ENCODE measurements at places on chromosomes 5 and 9. TPM values are rescaled to one million over a fixed set of nuclear protein-coding genes. Genes with fewer than 3 reads are reported as not detected.

GRCh38 chr5:171852255-171852681 is 66.7 kb downstream of the SMIM23 start:
- no peaks in the 10 kb centered on the region for H3K27me3 ChIP-seq
- H3K36me3 ChIP-seq, result peaks cover 21% of the 10 kb centered on the region
- H3K4me1 ChIP-seq, result peaks cover 24% of the 10 kb centered on the region

GRCh38 chr9:82757924-82758323 is 305.0 kb downstream of the RASEF start:
- no peak overlapping the region for H3K4me3 ChIP-seq
- no peaks in the 10 kb centered on the region for H3K27me3 ChIP-seq
- H3K36me3 ChIP-seq, result no peaks in the 10 kb centered on the region
- DNase-seq, result no peak
- no peaks in the 10 kb centered on the region for H3K4me1 ChIP-seq
- no peak overlapping the region for H3K27ac ChIP-seq

Gene MAP1B
- 0.02 TPM for polyA plus RNA-seq

Gene S1PR3
- not detected for polyA plus RNA-seq

- DNase-seq, result no peak
- H3K27me3 ChIP-seq, result peaks cover 5% of the 10 kb centered on the region
- no peak overlapping the region for H3K4me3 ChIP-seq
- no peaks in the 10 kb centered on the region for H3K4me1 ChIP-seq
Measured at GRCh38 chr5:115946655-115947054, 15.6 kb upstream of the LVRN start.

DNA sequence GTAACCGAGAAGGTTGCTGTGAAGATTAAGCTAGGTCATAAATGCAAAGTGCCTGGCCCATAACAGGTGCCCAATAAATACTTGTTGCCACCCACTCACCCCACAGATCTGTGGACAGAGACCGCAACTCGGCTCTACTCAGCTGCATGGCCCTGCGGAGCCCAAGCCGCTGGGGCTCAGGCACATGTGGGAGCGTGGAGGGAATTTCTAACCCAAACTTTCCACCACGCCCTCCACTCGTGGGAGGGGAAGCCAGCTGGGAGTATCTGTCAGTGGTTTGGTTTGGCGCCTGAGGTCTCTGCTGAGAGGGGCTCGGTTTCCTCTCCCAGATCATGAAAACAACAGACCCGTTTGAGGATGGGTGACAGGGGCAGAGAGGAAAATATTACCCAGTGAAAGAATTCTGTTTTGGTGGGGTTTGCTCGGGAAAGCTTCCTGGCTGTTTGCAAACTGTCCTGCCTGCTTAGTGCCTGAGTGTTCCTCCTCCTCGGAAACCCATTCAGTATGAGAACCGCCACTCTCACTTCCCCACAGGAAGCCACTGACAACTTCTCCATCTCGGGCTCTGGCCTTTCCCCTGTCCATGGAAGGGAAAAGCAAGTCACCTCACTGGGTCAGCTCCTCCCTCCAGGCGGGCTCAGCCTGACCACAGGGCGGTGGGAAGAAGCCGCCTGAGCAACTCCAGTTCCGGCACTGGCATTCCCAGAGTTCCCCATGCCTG is 60.1 kb downstream of the RGS3 start:
- H3K27ac ChIP-seq, result peak overlapping the region; percentile 89
- H3K4me1 ChIP-seq, result peaks cover 95% of the 10 kb centered on the region
- peak; percentile 67 for DNase-seq
- peaks cover 12% of the 10 kb centered on the region for H3K27me3 ChIP-seq
- H3K36me3 ChIP-seq, result peaks cover 38% of the 10 kb centered on the region

DNA sequence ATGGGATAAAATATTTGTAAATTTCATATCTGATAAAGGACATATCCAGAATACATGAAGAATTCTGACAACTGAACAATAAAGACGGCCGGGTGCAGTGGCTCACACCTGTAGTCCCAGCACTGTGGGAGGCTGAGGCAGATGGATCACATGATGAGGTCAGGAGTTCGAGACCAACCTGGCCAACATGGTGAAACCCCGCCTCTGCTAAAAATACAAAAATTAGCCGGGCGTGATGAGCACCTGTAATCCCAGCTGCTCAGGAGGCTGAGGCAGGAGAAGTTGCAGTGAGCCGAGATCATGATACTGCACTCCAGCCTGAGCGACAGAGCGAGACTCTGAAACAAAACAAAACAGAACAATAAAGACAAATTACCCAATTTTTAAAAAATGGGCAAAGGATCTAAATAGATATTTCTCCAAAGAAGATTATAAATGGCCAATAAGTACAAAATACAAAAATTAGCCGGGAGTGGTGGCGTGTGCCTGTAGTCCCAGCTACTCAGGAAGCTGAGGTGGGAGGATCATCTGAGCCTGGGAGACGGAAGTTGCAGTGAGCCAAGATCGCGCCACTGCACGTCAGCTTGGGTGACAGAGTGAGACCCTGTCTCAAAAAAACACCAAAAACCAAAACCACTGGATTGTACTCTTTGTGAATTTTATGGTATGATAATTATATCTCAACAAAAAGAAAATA is 9.6 kb upstream of the NSD1 start:
- H3K27ac ChIP-seq, result no peak overlapping the region
- H3K36me3 ChIP-seq, result no peaks in the 10 kb centered on the region
- H3K4me3 ChIP-seq, result no peak overlapping the region
- DNase-seq, result no peak
- H3K4me1 ChIP-seq, result no peaks in the 10 kb centered on the region
- no peaks in the 10 kb centered on the region for H3K27me3 ChIP-seq

GRCh38 chr5:108747111-108747773 is 455 bp upstream of the FER start:
- H3K4me3 ChIP-seq, result peak overlapping the region; percentile 90
- peak overlapping the region; percentile 88 for H3K27ac ChIP-seq
- no peaks in the 10 kb centered on the region for H3K36me3 ChIP-seq
- H3K27me3 ChIP-seq, result peaks cover 11% of the 10 kb centered on the region

DNA sequence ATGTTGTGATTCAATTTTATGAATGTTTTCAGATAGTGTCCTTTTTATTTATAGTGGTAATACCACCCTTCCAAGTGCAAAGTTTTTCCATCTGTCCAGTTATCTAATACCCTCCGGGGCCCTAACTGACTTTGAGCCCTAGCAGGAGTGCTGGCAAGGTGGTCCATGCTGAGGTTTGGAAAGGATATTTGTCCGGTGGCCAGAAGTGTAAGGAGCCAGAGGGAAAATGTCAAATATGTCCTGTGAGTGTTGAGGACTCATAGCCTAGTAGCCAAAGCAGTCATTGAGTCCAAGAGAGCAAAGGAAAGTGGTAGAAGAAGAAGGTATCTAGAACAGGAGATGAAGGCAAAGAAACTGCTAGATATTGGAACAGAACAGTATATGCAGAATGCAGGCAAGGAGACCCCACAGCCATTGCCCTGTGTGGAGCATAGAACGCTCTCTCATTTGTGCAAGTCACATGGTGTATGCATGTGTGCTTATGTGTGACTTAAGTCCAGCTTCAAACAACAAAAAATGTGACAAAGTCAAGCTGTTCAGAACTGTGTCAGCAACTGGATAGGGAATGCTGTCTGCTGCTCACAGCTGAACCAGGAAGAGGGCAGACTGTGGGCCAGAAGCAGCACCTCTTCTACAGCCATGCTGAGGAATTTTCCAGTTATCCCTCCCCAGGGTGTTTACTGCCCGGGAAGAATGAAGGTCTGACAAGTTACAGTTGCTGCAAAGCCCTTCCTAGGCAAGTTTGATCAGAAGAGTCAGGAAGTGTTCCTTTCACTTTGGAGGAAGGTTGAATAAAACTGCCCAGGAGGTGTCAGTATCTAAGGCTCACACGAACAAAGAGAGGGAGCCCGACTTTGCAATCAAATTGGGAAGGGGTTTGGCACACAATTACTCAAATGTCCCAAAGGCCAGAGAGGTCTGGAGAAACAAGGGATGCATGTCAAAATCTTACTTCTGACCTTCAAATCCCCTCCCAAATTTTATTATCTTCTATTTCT is 463.3 kb upstream of the DMAC1 start:
- no peak overlapping the region for H3K27ac ChIP-seq
- H3K36me3 ChIP-seq, result no peaks in the 10 kb centered on the region
- H3K27me3 ChIP-seq, result no peaks in the 10 kb centered on the region
- DNase-seq, result no peak
- no peak overlapping the region for H3K4me3 ChIP-seq

DNA sequence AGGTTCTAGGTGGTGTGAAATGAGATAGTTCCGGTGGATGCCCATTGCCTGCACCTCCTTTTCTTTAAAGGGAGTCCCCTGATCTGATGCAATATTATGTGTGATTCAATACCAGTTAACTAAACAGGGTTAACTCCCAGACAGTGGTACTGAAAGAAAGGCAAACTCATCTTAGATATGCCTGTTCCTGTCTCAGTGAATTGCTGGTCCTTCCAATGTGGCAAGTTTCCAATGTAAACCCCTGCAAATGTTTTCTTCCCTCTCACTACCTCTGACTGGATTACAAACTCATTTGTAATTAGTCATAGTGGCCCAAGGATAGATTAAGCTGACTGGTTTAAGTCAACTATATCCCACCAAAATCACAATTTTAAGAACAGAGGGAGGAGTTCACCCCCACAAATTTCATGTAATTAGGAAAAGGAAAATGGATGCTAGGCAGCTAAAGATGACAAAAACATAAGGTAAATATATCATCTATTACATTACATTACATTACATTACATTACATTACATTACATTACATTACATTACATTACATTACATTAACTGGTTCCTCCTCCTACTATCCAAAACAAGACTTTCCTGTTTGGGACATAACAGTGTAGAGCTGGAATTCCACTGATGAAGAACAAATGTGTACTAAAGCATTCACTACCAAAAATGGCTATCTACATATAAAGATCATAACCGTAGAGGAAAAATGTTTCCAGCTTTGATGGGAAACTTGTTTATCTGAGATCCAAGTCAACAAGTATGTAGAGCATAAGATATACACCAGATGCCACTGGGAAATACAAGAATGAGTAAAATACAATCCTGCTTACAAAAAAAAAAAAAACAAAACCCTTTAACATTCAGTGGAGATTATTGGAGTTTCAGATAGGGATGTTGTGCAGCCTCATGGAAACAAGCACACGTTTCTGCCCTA is 121.5 kb upstream of the SNX2 start:
- H3K36me3 ChIP-seq, result no peaks in the 10 kb centered on the region
- no peaks in the 10 kb centered on the region for H3K4me1 ChIP-seq
- no peak overlapping the region for H3K27ac ChIP-seq

DNA sequence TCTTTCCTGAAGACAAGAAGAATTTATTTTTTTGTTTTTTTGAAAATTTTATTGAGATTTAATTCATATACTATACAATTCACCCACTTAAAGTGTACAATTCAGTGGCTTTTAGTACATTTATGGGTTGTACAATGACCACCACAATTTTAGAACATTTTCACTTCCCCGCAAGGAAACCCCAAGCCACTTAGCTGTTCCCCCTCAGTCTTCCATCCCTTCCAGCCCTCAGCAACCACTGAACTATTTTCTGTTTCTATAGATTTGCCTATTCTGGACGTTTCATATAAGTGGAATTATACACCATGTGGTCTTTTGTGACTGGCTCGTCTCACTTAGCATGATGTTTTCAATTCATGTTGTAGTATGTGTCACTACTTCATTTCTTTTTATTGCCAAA is 28.0 kb downstream of the DNAI1 start:
- no peaks in the 10 kb centered on the region for H3K4me1 ChIP-seq
- H3K27ac ChIP-seq, result no peak overlapping the region
- DNase-seq, result no peak
- no peak overlapping the region for H3K4me3 ChIP-seq

DNA sequence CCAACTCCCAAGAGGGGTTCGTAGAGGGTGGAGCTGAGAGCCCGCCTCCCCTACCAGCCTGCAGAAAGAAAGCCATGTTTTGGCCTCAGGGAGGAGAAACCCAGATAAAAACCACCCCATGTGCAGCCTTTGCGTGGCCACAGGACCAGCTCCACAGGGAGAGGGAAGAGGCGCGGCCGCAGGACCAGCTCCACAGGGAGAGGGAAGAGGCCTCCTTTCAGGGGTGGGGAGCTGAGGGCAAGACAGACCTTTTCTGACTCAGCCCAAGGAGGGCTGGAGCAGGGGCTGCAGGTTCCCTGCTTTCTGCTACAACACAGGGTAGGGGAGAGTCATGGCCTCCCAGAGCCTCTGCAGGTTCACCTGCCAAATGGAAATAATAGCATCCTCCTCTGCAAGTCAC is 37.6 kb upstream of the KCNMB1 start:
- no peaks in the 10 kb centered on the region for H3K36me3 ChIP-seq
- H3K27me3 ChIP-seq, result peaks cover 1% of the 10 kb centered on the region
- no peak overlapping the region for H3K27ac ChIP-seq
- H3K4me1 ChIP-seq, result no peaks in the 10 kb centered on the region
- no peak for DNase-seq
- H3K4me3 ChIP-seq, result no peak overlapping the region

- no peaks in the 10 kb centered on the region for H3K36me3 ChIP-seq
- no peak overlapping the region for H3K4me3 ChIP-seq
- peaks cover 24% of the 10 kb centered on the region for H3K4me1 ChIP-seq
- no peak for DNase-seq
Measured at GRCh38 chr5:171272996-171273970, 35.8 kb upstream of the TLX3 start.

DNA sequence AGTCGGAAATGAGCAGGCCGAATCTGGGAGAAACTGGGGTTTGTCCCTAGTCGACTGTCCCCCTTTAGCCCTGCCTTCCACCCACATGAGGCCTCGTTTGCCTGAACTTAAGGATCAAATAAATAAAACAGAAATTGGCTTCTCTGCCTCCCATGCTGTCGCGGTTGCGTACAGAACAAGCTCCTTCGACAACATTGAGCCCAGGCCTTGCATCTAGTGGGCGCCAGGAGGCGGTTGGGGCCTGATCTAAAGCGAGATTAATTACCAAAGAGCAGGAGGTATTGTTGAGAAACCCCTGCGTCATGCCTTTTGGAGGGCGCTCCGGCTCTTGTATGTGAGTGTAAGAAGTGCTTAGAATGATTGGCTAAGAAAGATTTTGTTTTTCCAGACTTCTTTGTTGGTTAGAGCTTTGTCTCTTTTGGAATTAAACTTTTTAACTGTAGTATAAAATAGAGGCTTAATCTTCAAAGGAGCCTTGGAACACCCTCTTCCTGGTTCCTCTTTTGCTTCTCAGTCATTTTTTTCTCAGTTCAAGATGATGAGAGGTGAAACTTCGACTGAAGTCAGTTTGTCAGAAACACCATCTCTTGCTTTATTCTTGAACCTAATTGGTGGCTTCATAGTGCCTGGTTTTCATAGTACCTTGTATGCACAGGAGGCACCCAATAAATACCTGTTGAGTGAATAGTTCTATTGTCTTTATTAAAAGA is 828 bp downstream of the ATP6V0E1 start:
- peaks cover 2% of the 10 kb centered on the region for H3K27me3 ChIP-seq
- no peaks in the 10 kb centered on the region for H3K36me3 ChIP-seq
- DNase-seq, result peak; percentile 70
- H3K4me1 ChIP-seq, result peaks cover 47% of the 10 kb centered on the region

DNA sequence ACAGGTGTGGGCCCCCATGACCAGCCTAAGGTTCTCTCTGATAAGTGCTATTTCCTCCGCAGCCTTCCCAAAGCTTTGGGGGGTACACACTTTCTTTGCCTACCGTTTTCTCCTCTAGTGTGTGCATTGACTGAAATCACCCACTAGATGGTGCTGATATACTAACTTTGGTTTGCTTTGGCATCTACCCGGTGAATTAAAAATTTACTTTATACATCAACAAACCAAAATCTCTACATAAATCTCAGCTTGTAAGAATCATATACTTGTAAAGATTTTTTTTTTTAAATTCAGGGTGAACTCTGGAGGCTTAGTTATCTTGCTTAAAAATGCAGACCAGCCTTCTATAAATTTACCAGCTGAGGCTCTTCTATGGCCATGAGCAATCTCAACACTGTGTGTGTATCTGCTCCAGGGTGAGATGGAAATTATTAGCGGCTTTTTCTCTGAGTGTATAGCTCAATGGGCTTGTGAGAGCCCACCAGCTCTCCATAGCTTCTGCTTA is 475.7 kb upstream of the TNC start:
- no peak overlapping the region for H3K4me3 ChIP-seq
- no peak for DNase-seq
- no peak overlapping the region for H3K27ac ChIP-seq
- H3K36me3 ChIP-seq, result no peaks in the 10 kb centered on the region
- H3K27me3 ChIP-seq, result no peaks in the 10 kb centered on the region

Gene ADRA1B
- polyA plus RNA-seq, result not detected

Gene ENHO
- 11.3 TPM for polyA plus RNA-seq
